ENCODE measurements at places on chromosomes 7 and 10. TPM values are rescaled to one million over a fixed set of nuclear protein-coding genes. Genes with fewer than 3 reads are reported as not detected.

The GSDME gene
- 20.2 TPM for total RNA-seq

The FRAT1 gene
- 0.60 TPM for total RNA-seq

DNA sequence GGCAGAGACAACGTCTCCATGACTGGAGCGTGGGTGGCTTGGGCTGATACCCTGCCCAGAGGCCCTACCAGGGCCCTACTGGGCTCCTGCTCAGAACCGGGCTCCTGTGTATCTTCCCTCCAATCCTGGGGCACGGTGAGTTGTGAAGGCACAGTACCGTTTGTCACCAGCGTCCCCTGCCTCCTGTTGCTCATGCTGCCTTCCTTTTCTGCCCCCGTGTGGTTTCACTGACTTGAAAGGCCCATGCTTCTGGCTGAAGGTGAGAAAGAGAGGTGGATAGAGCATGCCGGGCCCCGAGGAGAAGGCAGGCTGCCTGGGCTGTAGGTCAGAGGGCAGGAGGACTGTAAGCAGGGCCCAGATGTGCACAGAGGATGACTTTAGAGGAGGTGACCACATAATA lies 9.1 kb upstream of the DMBT1 start:
- DNase-seq, result no peak

GRCh38 chr10:128022261-128023196 lies 103.7 kb downstream of the MKI67 start:
- DNase-seq, result no peak

The IKZF1 gene
- total RNA-seq, result not detected

The CCDC136 gene
- total RNA-seq, result 2.8 TPM

DNA sequence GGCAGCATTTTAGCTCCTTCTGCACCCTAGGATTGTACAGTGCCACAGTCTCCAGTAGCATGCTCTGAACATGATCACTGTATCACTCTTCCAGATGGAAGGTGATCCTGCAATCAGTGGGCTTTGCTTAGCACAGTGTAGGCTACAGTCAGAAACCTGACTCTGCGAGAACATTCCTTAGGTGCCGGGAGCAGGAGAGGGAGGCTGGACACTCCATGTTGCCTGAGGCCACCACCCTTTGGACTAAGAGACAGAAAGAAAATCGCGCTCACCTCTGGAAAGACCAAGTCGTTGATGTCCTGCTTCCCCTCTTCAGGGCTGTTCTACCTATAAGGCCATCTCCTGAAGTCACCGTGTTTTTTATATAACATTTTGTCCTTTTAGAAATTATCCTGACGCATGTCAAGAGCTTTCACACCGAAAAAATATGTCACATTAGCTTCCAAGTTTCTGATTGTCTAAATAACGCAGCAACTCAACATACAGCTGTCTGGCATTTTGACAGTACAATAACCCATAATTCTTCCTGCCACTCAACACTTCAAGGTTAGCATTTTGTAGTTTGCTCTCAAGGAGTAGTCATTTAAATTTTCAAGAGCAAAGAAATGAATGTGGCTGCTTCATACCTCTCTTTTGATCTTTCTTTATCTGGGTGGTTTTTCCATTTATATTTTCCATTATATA lies 563.1 kb downstream of the LRMDA start:
- no peak for DNase-seq

GRCh38 chr10:8102708-8103401 lies 48.4 kb downstream of the GATA3 start:
- DNase-seq, result no peak

- DNase-seq, result no peak
Measured at GRCh38 chr10:61175316-61175715, 231.3 kb upstream of the RHOBTB1 start.

The TYW1B gene
- 4.7 TPM for total RNA-seq

Data from RPMI7951 (cell line).